Pancreas (tissue), 10 donors: ENCODE measurements at places on chromosomes 3 and 15.

DNA sequence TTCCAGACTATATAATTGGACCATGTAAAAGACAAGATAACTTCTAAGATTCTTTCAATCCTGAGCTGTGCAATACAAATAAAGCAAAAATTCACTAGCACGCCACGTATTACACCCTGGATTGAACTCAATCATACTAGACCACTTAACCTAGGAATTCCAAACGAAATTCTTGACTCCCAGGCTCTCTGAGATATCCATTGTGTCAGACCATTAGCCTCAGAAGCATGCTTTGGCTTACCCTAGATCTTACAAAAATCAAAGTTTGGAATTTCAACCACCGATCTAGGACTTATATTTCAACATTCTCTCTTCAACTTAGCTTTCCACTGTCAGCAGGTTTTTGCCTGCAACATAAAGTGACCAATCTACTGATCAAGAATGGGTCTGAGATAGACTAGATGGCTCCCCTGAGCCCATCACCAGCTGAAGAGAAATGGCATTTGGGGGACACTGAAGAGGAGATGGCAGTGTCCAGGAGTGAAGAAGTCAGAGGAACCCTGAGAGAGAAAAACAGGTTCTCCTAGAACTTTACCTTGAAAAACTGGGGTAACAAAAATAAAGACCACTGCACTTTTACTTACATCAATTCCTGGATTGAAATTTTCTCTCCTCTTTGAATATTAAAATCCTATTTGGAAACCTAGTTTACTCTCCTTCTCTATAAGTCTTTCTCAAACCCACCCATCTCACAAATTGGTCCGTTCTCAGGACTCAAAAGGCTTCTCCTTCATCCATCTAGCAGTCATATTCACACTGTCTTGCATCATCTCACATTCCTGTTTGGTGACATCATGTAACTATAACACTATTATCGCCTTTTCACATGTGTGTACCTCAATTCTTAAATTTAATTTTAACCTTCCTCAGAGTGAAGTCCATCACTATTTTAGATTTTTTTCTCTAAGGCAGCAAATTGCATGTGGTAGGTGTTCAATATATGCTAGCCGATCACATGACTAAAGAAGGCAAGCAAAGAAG, 18.5 kb downstream of the CPNE4 start:
- DNase-seq = no peak

GRCh38 chr15:73282567-73283365, 86.0 kb downstream of the HCN4 start:
- DNase-seq = no peak

GRCh38 chr15:91584895-91585294, 268.6 kb upstream of the SLCO3A1 start:
- DNase-seq = no peak

DNA sequence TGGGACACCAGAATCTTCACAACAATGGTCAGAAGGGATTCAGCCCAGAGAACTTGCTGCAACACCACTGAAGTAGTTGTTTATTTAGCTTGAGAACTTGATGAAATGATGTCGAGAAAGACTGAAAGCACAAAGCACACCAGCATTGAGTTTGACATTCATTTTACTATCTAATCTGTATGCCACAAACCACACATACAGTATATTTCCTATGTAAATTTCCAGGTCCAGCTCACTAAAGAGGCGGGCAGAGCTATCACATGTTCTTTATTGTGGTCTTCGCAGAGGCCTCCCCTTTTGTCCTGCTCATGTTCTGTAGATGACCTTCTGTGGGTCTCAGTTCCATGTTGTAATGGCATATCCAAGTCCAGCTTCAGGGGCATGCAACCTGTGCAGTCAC, 10.4 kb upstream of the FMN1 start:
- no peak for DNase-seq

- no peak for DNase-seq
Measured at GRCh38 chr3:87575550-87575949, 299.2 kb upstream of the POU1F1 start.

- peak; percentile 88 for DNase-seq
Measured at GRCh38 chr3:58167431-58168351, 43.1 kb downstream of the DNASE1L3 start.
